ENCODE measurements at places on chromosomes 4 and X. TPM values are rescaled to one million over a fixed set of nuclear protein-coding genes. Genes with fewer than 3 reads are reported as not detected.

The GIMD1 gene
- polyA plus RNA-seq: not detected

The PTCHD1 gene
- 0.05 TPM for polyA plus RNA-seq

The PABPC5 gene
- 0.19 TPM for polyA plus RNA-seq

The GYG2 gene
- 2.2 TPM for polyA plus RNA-seq

The TNMD gene
- polyA plus RNA-seq: 0.61 TPM

The ALPK1 gene
- 5.6 TPM for polyA plus RNA-seq

The CTAG2 gene
- not detected for polyA plus RNA-seq

The ZNF157 gene
- 0.14 TPM for polyA plus RNA-seq

The SOX3 gene
- not detected for polyA plus RNA-seq

The IL1RAPL2 gene
- polyA plus RNA-seq: not detected

The MAGEC1 gene
- polyA plus RNA-seq: not detected
